Mesenteric fat pad (tissue), 1 donor: ENCODE measurements at places on chromosomes 5 and 9. TPM values are rescaled to one million over a fixed set of nuclear protein-coding genes. Genes with fewer than 3 reads are reported as not detected.

Gene QRFP
- total RNA-seq: not detected

- DNase-seq: no peak
These were observed 7.7 kb downstream of the MAPK9 start for GRCh38 chr5:180284149-180284548.

Gene HEMGN
- not detected for total RNA-seq

DNA sequence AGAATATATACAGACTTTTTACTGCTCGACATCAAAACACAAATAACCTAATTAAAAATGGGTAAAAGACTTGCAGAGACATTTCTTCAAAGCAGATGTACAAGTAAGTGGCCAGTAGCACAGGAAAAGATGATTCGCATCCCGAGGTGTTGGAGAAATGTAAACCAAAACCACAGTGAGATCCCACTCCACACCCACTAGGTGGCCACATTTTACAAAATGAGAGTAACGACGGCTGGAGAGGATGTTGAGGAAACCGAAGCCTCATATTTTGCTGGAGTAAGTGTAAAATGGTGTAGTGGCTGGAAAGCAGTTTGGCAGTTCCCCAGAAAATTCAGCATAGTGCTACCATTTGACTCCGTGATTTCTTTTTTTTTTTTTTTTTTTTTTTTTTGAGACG is 21.3 kb upstream of the GBGT1 start:
- DNase-seq: no peak

DNA sequence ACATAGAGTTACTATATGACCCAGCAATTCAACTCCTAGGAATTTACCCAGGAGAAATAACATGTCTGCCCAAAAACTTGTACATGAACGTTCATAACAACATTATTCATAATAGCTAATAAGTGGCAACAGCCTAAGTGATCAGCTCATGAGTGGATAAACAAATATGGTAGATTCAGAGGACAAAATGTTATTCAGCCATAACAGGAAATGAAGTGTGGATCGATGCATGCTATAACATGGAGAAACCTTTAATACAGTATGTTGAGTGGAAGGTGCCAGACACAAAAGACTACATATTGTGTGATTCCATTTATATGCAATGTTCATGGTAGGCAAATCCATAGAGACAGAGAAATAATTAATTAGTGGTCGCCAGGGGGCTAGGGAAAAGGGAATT is 22.3 kb upstream of the NR3C1 start:
- DNase-seq: no peak

DNA sequence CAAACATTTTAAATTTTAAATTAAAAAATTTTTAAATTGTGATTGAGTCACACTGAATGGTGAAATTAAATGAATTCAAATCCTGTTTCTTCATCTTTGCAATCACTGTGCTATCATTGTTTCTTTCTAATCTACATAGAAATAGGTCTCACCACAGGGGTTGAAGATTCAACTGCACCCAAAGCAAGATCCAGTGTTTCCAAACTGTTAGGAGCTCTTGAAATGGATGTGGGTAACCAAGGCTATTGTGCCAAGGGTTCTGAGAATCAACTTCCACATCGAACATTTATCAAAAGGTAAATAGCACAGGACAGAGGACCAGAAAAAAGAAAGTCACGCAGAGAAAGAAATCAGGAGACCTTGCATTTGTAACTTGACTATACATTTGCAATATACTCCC is 172.6 kb upstream of the RASEF start:
- DNase-seq: no peak

GRCh38 chr9:114370251-114370967 is 17.4 kb downstream of the AKNA start:
- no peak for DNase-seq

Gene PCDHB7
- total RNA-seq: 1.6 TPM

DNA sequence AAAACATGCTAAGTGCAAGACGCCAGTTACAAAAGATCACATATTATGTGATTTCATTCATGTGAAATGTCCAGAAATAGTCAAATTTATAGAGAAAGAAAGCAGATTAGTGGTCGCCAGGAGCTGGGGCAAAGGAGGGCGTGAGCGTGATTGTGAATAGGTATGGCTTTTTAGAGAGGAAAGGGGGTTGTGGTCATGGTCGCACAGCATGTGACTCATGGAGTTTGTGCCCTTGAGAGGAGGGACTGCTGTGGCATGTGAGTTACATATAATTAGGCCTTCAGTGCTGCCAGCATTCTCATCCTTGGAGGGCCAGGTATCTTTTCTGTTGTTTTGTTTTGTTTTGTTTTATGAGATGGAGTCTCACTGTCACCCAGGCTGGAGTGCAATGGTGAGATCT is 21.2 kb upstream of the MARCHF6 start:
- no peak for DNase-seq

DNA sequence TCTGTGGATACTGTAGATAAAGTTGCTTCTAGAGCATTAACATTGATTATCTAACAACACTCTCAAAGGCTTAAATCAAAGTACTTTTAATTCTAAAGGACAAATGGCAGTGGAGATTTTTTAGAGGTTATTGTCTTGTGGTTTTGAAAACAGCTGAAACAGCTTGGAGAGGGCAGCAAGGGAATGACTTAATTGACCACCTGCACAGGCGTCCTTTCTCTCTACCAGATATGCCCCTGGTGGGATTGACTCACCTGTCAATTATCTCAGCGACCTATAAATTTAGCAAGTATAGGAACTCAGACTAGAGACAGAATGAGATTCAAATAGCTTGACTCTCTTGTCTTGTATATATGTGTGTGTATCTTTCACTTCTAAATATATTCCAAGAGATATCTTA is 13.5 kb downstream of the ARL14EPL start:
- DNase-seq: no peak
